ENCODE measurements at places on chromosomes 3 and 15.
A peak's percentile ranks its signal among the peaks of the same experiment; 100 is the strongest.

- DNase-seq, result no peak
Observed at GRCh38 chr3:134374105-134374790, at the start of gene AMOTL2. TSS of gene AMOTL2 (minus strand) at chr3:134374447. CDS start at chr3:134371433, 3,014 bp downstream.

GRCh38 chr3:188241072-188241471 lies 87.1 kb downstream of the LPP start:
- DNase-seq, result peak; percentile 22

GRCh38 chr15:33234020-33234461 lies 39.5 kb upstream of the FMN1 start:
- no peak for DNase-seq

DNA sequence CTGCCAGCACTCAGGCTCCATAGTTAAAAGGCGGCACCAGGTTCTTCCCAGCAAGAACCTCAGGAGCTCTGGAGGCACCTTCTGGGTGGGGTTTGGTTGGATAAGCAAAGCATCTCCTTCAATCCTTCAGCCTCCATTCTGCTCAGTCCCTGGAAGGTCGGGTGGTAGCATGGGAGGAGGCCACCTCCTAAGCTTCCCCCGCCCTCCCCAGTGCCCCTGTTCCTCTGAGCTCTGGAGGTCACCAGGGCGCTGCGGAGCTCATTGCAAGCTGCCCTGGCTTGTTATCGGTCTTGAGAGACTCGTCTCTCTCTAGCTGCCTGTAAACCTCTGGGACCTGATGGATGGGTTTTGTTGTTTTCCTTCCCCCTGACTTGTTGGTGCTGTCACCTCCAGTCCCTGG lies 124.8 kb downstream of the RPLP1 start:
- DNase-seq, result no peak

DNA sequence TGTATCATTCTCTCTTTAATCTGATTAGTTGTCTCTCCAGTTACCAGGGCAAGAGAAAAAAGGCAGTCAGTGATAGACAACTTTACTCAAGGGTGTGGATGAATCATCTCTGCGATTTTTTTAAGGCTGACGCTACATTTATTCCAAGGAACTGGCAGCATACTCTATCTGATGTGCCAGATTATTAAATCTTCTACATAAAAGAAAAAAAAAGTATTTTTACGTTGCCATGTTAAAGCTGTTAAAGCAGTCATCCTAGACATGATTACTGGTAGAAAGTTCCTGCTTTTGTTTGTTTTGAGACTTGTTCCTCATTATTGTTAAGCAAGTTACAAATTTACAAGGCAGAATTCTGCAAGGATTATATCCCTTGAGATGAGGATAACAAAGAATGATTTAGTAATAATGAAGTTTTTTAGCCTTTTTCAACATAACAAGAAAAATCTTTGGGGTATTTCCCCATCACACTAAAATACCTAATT lies 121.7 kb downstream of the CBLB start:
- no peak for DNase-seq

DNA sequence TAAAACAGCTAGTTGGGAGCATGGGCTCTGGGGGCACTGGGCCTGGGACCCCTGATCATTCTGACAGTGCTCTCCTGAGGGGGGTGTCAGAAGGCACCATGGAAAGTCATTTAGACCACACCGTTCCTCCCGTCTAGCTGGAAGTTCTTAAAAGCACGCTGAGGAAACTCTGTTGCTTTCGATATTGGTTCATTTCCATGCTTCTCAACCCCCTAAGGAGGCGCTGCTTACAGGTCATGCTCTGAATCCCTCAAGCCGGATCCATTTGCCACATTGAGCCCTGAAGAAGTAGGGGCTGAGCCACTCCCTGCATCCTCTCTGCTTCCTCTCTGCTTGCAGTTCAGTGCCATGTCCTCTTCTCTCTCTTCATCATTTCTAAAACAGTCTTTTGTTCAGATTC lies 187.2 kb downstream of the CACNA2D3 start:
- DNase-seq, result no peak

DNA sequence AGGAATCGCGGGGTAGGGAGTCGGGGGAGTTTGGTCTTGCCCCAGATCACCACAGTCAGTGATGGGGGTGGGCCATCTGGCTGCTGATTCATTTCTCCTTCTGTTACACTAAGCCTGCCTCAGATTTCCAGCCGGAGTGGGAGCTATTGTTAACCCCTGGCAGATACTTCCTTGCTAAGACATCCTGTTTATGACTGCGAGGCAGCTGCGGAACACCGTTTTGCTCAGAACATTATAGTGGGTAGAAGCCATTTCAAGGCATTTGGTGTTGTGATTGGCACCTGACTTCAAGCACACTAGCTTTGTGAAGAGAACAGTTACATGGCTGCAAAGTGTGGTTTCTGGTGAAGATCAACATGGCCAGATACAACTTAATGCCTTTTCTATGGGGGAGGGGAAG lies 73.8 kb downstream of the FLNB start:
- no peak for DNase-seq

DNA sequence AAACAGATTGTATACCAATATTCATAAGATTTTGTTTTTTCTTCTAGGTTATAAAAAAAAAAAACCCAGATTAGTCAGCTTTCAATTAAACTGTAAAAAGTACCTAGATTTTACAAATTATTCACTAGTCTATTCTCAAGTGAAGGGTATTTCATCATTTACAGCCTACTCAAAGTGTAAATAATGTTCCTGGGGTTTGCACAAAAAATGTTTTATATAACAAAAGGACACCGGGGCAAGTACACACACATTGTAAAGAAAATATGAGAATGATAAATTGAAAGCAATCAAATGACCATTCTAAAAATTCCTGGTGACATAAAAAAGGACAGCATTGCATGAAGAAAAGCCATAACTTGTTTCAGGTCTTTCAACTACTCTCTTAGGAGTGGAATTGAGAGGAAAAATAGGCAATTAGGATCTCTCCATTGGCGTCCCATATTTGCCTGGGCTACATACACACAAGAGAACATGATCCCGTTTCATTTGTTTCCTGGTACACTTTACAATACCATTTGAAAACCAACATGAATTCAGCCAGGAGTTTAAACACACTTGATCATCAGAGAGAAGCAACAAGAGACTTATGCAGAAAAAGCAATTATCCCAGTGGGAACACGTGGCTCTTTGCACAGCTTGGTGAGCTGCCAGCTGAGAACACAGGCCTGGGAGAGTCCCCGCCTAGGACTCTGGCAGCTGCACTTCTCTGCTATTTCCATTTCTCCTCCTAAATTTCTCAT lies 1039.2 kb downstream of the ROBO1 start:
- DNase-seq, result peak; percentile 36

DNA sequence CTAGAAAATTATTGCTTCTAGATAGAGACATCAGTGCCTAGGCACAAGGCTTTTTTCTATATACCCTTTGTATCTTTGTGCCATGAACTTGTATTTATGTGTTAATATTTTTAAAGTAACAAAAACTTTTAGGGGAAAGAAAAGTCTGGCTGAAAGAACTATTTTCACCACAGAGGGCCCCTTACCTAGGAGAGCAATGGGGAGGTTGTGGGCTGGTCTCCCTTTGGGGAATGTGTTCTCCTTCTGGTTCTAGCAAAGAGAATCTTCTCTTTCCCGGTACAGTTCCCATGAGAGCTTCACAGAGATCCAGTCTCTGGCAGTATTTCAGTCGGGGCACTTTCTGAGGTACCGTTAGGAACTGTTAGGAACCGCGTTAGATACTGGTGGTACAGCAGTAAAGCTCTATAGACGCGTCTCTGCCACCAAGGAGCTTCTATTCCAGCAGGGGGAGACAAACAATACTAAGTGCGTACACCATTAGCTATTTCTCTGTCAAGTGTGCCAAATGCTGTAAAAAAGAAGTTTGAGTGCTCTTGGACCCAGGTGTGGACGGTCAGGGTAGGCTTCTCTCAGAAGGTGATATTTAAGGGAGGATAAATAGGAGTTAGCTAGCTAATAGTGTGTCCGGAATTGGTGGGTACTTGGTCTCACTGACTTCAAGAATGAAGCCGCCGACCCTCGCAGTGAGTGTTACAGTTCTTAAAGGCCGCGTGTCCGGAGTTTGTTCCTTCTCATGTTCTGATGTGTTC lies 4.6 kb upstream of the EPB42 start:
- DNase-seq, result no peak

- DNase-seq, result no peak
Observed at GRCh38 chr3:61631108-61631769, 69.9 kb downstream of the PTPRG start.

- no peak for DNase-seq
Observed at GRCh38 chr3:184531626-184532280, 29.8 kb upstream of the EPHB3 start.

GRCh38 chr15:70195587-70196305 lies 98.0 kb upstream of the TLE3 start:
- DNase-seq, result peak; percentile 43

DNA sequence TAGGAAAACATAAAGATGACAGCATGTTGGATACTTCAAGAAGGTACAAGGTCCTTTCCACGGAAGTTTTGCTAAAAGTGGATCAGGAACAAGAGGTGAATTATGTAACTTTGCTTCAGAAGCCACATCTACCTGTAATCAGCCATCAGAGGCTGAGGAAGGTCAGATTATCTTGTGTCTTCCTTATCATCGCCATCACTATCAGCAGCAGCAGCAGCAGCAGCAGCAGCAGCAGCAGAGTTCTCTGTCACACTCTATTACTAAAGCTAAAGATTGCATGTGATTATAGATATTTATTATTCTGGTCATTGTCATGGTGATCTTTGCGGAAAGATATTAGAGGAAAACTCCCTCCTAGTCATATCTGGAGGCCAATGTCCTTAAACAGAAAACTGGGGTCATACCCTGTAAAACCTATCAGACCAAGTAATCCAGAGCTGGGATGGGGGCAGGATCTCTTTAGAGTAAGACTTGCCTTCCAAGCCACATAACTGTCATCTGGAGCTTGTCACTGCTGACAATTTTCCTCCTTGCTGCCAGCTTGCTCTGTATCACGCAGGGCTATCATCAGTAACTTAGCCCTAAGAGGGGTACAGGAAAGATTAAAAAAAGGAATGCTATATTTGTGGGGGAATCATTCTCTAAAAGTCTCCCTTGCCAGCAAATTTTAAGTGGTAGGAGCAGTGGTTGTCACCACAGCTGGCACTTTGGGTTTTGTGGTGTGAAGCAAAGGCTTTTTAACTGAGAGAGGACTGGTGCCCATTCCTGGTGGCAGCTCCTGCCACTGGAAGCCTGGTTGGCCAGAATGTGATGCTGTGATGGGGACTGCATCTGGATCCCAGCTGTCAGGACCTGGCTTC lies 130.9 kb upstream of the RASGRP1 start:
- no peak for DNase-seq

DNA sequence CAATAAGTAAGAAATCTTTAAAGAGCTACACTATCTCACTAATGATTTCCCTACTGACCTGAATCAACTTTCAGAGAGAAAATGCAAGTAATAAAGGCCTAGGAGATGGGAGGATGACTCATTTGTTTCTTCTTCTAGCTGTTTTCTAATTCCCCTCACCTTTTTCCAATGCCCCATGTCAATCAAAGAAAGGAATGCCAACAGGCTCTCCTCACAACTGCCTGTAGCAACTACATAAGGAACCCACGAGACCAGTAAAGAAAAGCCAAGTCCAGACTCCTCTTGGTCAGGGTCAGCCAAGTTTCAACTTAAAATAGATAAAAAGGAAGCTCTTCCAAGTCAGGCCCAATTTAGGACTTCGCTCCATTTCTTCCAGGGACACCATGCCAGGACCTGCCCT lies 201.9 kb downstream of the TNIK start:
- no peak for DNase-seq

- DNase-seq, result no peak
Observed at GRCh38 chr3:16741103-16741758, 136.0 kb upstream of the DAZL start.

GRCh38 chr3:67699882-67700281 lies 45.5 kb upstream of the SUCLG2 start:
- no peak for DNase-seq

GRCh38 chr3:16207031-16207430 lies 32.6 kb downstream of the GALNT15 start:
- DNase-seq, result no peak

DNA sequence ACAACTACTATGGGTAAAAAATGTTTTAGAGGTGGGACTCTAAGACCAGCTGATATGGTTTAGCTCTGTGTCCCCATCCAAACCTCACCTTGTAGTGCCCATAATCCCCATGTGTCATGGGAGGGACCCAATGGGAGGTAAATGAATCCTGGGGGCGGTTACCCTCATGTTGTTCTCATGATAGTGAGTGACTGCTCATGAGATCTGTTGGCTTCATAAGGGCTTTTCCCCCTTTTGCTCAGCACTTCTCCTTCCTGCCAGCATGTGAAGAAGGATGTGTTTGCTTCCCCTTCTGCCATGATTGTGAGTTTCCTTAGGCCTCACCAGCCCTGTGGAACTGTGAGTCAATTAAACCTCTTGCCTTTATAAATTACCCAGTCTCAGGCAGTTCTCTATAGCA lies 45.7 kb downstream of the FAM98B start:
- DNase-seq, result no peak

DNA sequence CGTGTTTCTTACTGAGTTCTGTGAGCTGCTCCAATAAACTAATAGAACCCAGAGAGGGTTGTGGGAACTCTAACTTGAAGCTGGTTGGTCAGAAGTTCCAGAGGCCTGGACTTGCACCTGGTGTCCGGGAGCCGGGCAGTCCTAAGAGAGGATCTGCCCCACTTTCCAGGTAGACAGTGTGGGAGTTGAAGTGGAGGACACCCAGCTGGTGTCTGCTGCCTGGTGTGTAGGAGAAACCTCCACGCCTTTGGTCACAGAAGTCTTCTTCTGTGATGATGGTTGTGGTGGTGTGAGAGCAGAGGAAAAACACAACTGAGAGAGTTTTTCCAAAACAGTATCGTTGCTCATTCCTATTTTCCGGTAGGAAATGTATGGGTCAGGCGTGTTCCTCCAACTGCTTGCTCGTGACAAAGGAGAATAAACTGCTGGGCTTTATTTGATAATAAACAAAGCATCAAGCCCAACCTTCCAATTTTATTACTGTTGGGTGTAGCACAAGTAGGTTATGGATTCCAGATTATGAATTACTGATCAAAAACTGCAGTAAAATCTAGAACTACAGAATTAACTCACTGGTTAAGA lies 137.0 kb downstream of the KLF13 start:
- DNase-seq, result no peak

- peak; percentile 8 for DNase-seq
Observed at GRCh38 chr3:77541203-77541922, 501.5 kb downstream of the ROBO2 start.

- DNase-seq, result no peak
Observed at GRCh38 chr3:195717416-195717815, 3.4 kb upstream of the MUC20 start.

DNA sequence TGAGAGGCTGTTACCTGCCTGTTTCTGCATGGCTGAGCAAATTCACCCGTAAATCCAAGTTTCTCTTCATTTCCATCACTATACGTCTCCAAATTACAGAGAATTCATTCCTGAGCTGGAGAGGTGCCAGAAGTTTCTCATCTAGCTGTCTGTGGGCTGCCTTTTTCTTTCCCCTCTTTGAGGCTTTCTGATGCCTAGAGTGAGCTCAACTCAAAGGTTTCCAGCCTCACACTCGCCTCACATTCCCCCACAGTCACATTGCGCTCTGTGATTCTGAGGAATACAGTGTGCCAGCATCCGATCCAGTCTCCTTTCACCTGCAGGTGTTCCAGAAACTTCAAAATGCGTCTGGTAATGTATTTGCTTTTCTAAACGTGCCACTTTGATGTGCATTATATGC lies 267.2 kb downstream of the MFSD1 start:
- no peak for DNase-seq

- DNase-seq, result no peak
Observed at GRCh38 chr15:42137461-42138261, 18.8 kb downstream of the PLA2G4F start.

- peak; percentile 56 for DNase-seq
Observed at GRCh38 chr15:37106490-37107001, 6.2 kb upstream of the MEIS2 start.
